Mammary epithelial cell (primary cell): ENCODE measurements at places on chromosomes 5 and 9. TPM values are rescaled to one million over a fixed set of nuclear protein-coding genes. Genes with fewer than 3 reads are reported as not detected.

Gene HSPA9
- polyA plus RNA-seq, result 154 TPM

Gene MARVELD2
- polyA plus RNA-seq, result 26.6 TPM

Gene PHYKPL
- polyA plus RNA-seq, result 9.6 TPM

Gene MAP1B
- polyA plus RNA-seq, result 4.0 TPM

Gene FCHO2
- polyA plus RNA-seq, result 9.3 TPM
